ENCODE measurements at places on chromosomes 2 and 18.

- peak; percentile 78 for DNase-seq
Observed at GRCh38 chr18:23226930-23227725, 91.8 kb downstream of the CABLES1 start.

DNA sequence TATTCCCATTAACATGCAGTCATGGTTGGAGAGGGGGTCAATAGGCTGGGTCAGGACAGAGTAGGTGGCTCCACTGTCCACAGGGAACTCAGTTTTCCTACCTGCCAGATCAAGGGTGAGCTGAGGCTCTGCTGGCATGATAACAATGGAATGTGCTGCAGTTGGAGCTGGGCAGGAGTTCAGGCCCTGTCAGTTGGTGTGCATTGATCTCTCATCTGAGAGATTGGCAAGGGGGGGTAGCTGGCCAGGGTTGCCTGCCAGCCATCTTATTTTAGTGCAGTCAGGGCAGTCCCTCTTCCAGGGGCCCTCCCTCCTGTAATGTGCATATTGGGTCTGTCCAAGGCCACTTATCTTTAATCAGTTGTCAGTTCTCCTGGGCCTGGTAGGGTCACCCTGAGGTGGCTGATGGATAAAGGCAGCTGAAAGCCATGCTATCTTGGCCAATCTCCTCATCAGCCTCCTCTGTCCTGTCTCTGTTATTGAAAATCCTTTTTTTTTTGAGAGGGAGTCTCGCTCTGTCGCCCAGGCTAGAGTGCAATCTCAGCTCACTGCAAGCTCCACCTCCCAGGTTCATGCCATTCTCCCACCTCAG, 38.1 kb upstream of the CCBE1 start:
- DNase-seq: no peak

- DNase-seq: no peak
Observed at GRCh38 chr2:14297340-14297739, 335.2 kb upstream of the LRATD1 start.

GRCh38 chr18:7174344-7175095, 56.4 kb upstream of the LRRC30 start:
- peak; percentile 39 for DNase-seq

DNA sequence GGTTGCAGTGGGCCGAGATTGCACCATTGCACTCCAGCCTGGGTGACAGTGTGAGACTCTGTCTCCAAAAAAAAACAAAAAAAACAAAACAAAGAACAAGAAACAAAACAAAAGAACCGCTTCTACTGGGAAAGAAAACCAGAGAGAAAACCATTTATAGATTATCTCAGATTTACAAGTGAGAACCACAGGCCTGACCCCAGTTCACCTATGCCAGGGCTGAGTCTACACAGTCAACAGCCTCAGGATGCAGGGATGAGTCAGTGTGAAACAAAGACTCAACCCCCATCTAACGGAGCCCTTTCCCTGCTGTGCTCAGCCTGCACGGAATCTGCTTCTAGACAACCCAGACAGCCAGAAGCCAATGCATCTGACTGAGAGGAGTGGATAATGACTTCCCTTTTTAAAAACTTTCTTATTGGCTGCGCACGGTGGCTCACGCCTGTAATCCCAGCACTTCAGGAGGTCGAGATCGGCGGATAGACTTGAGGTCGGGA, 25.5 kb upstream of the YWHAQ start:
- peak; percentile 97 for DNase-seq

- DNase-seq: no peak
Observed at GRCh38 chr2:203805486-203805838, 62.1 kb upstream of the CTLA4 start.
